Hepatocyte (in vitro differentiated cells): ENCODE measurements at places on chromosomes 1 and 21. TPM values are rescaled to one million over a fixed set of nuclear protein-coding genes. Genes with fewer than 3 reads are reported as not detected.

The LINGO4 gene
- total RNA-seq: not detected in 2 replicates

The CD52 gene
- total RNA-seq: 1.2 and 8.1 TPM in 2 replicates

The LRRC53 gene
- total RNA-seq: not detected in 2 replicates

The GPR52 gene
- total RNA-seq: 1.3 and 1.6 TPM in 2 replicates

The PPP2R5A gene
- 40.2 and 40.5 TPM in 2 replicates for total RNA-seq

The C8B gene
- total RNA-seq: 21.6 and 22.1 TPM in 2 replicates

The KLF17 gene
- 0.08 TPM in 1 of 2 replicates, not detected in the other for total RNA-seq

The TP53BP2 gene
- total RNA-seq: 53.0 and 57.8 TPM in 2 replicates

The SAMSN1 gene
- 1.2 and 1.7 TPM in 2 replicates for total RNA-seq

The NHLH1 gene
- total RNA-seq: 0.13 TPM in 1 of 2 replicates, not detected in the other

The SPATA1 gene
- 0.90 and 2.6 TPM in 2 replicates for total RNA-seq

The DSCAM gene
- total RNA-seq: 0.33 TPM in 1 of 2 replicates, not detected in the other

The KCNQ4 gene
- not detected in 2 replicates for total RNA-seq

The SLC45A3 gene
- 10.0 and 12.2 TPM in 2 replicates for total RNA-seq

The UBE2U gene
- total RNA-seq: not detected in 2 replicates

The RPTN gene
- not detected in 2 replicates for total RNA-seq

The IL12RB2 gene
- 0.47 TPM in 1 of 2 replicates, not detected in the other for total RNA-seq

The GJA8 gene
- total RNA-seq: not detected in 2 replicates

The MX2 gene
- 1.9 and 2.6 TPM in 2 replicates for total RNA-seq

The OR2AK2 gene
- not detected in 2 replicates for total RNA-seq

The RNU1-1 gene
- under 0.01 TPM in 2 replicates for total RNA-seq

The IL23R gene
- 0.20 and 0.96 TPM in 2 replicates for total RNA-seq

The AKR1A1 gene
- total RNA-seq: 174 and 186 TPM in 2 replicates

The FCRL6 gene
- total RNA-seq: not detected in 2 replicates

The BARHL2 gene
- not detected in 2 replicates for total RNA-seq

The TNFRSF4 gene
- total RNA-seq: 0.28 TPM in 1 of 2 replicates, not detected in the other

The MSH4 gene
- 0.37 and 0.52 TPM in 2 replicates for total RNA-seq
